GM12891 (cell line): ENCODE measurements at places on chromosomes 7 and 10.

- no peak for DNase-seq
Measured at GRCh38 chr10:17348011-17348500, 106.3 kb downstream of the ST8SIA6 start.

DNA sequence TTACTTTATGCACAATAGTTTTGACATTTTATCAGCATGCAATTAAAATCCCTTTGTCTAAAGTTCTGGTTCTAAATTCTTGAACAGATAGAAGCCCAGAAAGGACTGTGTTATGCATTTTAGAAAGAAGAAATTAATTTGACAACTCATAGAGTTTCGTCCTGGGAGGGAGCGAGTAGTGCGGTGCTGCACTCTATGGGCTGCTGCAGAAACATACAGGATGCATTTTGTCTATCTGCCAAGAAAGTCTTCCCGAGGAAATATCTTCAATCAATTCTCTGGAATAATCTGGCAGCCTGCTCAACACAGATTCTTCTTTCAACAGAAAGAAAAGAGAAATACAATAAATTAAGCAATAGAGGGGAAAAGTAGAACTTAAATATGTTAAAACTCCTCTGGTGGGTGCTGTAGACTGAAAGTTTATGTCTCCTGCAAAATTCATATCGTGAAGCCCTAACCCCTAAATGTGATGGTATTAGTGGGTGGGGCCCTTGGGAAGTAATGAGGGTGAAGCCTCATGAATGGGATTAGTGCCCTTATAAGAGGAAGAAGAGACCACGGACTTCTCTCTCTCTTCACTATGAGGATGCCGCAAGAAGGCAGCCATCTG is 39.0 kb upstream of the IFRD1 start:
- DNase-seq = no peak

- DNase-seq = peak; percentile 87
Measured at GRCh38 chr7:127392566-127393367, at the start of gene ZNF800. Gene ZNF800 (minus strand): TSS chr7:127392708. CDS start chr7:127391557, 1,151 bp downstream.

DNA sequence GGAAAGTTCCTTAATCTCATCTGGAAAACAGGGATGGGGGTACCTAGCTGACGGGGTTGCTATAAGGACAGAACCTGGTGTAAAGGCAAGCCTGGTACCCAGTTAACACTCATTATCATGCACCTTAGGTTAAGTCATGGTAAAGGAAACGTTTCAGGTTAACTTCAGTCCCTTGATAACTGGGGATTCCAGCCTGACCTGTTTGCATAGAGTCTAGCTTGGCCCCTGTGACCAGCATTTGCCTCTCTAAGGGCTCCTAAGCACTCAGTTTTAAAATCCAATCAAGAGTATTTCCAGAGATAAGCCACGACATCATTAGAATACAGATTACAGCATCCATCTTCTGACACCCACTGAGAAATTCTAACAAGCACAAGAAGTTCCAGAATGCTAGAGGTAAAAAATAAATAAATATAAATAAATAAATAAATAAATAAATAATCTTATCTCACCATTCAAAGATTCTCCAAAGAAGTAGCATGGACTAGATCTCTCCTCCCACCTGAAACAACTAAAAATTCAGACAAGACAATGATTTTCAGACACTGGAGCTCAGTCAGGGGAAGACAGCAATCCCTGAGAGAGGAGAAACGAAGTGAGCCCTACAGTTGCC is 184.6 kb downstream of the KCNMA1 start:
- no peak for DNase-seq

DNA sequence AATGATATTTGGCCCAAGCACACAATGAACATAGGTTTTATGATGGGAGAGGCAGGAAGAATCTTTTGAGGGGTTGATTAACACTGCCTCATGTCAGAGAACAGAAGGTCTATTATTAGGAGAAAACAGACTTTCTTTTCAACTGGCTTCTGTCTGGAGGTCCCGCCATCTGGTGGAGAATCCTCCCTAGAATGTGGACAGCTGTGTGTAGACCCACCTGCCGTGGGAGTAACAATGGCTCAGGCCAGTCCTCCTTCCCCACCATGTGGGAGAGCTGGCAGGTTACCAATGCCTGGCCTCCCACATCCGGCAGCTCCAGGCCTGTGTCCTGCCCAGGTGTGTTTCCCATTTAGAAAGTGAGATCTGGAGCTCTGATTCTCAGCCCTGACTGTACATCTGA is 70.4 kb upstream of the AOAH start:
- DNase-seq = no peak

DNA sequence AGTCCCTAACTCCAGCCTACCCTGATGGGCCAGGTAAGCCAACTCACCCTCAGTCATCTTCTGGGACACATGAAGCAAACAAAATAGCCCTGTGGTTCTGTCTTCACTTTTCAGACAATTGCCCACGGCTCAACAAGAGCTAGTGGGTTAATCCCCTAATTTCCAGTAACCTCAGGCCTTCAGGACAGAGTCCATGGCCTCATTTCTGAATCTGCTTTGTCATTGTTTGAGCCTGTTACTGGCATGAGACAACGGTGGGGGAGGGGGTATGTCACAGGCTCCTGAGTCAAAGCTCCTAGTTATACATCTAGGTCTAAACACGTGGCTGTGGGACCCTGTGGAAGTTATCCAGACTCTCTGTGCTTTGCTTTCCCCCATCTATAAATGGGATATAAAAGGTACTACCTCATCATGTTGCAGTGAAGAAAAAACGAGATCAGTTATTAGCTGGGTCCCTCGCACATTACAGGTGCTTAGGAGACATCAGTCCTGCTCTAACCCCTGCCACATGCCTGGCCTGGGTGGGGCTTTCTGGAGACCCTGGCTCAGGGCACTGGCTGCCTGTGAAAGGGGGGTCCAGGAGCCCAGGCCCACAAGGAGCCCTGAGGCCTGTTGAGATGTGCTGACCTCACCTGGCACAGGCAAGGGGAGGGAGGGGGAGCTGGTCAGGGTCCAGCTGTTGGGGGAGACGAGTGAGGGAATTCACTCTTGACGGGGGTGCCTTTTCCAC is 16.5 kb downstream of the MAT1A start:
- no peak for DNase-seq

- no peak for DNase-seq
Measured at GRCh38 chr10:116211682-116212081, 61.3 kb downstream of the GFRA1 start.

DNA sequence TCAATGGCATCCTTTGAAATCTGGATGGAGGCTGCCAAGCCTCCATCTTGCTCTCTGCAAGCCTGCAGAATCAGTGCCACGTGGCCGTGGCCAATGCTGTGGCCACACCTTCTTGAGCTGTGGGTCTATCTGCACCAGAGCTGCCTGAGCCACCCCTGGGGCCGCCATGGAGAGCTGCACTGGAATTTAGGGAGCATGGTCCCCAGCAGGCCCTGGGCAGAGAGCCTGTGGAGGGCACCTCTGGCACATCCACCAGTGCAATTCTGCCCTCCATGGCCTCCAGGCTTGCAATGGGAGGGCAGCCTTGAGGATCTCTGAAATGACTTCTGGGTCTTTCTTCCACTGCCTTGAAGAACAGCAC is 55.6 kb upstream of the NKX6-2 start:
- no peak for DNase-seq

- DNase-seq = no peak
Measured at GRCh38 chr10:61964949-61965702, 63.6 kb downstream of the ARID5B start.

- DNase-seq = no peak
Measured at GRCh38 chr7:50832744-50833143, 50.0 kb upstream of the GRB10 start.

DNA sequence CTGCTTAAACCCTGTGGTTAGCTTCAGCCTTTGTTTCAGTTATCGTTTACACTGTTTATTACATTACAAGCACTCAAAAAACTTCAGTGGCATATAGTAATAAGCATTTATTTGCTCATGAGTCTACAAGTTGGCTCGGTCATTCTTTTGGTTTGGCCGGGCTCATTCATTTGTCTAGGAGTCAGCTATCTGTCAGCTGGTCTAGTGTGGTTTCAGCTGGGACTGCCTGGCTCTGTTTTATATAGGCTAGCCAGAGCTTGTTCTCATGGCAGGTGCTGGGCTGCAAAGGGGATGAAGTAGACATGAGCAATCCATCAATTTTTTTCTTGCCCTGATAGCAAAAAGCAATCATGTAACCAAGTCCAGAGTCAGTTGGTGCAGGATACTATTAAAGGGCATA is 103.6 kb downstream of the MKLN1 start:
- no peak for DNase-seq

DNA sequence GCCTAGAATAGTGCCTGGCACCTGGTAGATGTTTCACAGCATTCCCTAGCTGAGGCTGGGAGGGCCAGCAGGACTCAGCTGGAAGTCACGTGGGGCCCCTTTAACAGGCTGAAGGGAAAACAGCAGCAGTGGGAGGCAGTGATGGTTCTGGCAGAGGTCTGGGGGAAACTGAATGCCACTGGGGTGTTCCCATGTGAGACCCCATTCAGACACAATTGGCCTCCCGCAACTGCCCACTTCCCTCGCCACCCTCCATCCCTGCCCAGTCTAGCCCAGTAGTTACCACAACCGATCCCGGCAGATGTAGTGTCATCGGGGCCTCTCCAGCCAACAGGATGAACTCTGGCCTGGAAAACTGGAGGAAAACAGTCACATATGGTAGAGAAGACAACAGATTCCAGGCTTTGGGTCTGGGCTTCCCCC is 38.3 kb downstream of the FRMPD2 start:
- no peak for DNase-seq

- no peak for DNase-seq
Measured at GRCh38 chr10:77467422-77467963, 170.1 kb downstream of the KCNMA1 start.

DNA sequence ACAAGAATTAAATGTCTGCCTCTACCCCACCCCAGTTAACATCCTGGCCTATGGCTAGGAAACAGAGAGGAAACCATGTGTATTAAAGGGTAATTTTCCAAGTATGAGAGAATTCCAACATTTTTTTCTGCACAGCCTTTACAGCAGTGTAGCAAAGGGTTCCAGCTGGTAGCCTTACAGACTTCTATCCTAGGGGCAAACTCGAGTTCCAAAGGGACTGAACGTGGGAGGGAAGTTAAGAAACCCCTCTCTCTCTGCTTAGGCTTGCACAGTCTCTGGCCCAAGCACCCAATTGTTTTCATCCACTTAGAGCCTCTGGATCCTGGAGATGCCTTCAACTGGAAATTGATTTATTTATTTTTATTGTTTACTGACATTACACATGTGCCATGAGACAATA is 60.3 kb downstream of the SLC16A12 start:
- DNase-seq = no peak

DNA sequence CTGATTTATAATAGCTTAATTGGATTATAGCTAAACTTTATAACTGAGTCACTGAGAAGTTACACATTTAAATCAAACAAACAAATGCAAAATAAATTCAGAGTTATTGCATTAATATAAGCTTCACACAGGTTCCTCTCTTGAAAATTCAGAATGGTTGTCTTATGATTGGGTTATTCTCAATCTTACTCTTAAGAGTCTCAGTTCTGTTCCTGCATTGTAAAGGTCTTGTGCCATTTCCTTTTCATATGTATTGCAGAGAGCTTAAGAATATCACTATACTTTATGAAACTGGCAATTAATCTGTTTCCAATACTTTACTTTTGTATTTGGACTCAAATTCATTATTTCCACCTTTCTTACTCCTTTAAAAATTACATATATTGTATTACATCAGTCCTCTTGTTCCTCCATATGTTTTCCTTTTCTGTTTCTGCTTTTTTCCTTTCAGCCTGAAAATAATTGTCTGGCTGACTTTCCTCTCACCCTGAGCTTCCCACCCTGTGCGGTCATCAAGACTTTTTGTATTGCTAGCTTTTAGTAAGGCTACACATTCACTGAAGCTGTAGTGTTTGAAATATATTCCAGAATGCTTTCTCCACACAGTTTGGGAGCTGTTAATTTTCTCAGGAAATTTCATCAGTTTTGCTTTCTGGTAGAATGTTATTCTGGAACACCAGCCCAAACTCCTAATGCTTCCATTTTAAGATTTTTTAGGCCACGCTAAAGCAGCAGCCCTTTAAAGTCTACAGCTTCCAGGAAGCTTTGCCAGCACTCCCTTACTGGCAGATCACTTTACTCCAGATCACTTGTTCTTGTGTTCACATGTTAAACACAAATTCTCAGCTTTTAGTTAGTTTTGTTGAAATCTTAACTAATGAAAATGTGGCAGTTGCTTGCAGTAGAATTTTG is 139.4 kb downstream of the KCND2 start:
- no peak for DNase-seq

DNA sequence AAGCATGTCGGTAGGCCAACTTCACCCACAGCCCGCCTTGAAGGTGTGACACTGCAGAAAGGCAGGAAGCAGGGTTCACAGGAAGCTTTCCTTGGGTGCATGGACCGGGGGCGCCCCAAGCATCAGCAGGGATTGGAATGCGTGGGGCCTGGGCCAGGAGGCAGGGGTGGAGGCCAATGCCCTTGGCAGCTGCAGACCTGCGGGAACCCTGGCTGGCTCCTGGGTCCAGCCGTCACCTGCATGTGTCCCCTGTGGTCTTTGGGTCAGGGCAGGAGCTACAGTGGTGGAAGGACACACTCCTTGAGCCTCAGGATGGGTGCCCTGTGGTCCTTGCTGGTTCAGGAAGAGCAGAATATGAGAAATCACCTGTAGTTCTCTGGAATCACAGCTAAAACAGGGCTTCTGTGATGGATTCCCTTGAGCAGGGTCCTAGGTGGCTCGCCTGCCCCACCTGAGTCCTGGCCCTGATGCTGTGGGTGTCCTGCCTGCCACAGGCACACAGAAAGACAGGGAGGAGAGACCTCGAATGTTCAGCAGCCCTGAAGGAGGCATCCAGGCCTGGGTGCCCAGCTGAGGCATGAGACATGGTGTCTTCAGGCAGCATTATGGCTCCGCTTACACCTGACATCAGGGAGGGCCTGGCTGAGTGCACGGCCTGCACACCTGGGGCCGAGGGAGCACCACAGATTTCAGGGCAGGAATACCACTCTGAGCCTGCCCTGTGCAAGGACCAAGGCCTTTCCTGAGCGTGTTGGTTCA is 15.1 kb downstream of the ANTXRL start:
- no peak for DNase-seq

DNA sequence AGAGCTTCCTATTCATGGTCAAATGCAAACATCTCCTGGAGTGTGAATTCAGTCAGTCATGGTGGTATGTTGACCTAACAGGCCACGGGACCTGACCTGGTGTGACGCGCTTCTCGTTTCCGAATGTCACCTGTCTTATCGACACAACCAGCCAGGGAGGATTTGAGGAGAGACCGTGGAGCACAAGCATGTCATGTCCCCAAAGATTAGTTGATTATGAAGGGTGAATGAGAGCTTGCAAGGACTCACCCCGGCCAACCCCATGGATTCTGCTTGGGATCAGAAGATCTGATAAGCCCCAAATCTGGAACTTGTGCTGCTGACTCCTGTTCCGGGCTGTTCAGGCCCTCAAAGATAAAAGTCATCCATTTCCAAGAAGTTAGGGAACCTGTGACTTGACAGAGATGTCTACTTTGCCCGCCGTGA is 10.5 kb downstream of the ADRA2A start:
- no peak for DNase-seq

GRCh38 chr10:70592186-70592735 is 10.3 kb downstream of the PRF1 start:
- no peak for DNase-seq

- DNase-seq = no peak
Measured at GRCh38 chr10:61803269-61803668, 98.2 kb upstream of the ARID5B start.
